Activated T-helper 1 cell treated with anti-CD3 and anti-CD28 coated beads, Interleukin-2, amount 50 U/mL, for 16 hours (primary cell): ENCODE measurements at places on chromosomes 6 and 20.

- DNase-seq = no peak
Measured at GRCh38 chr6:98841621-98842341, 7.4 kb downstream of the POU3F2 start.

- no peak for DNase-seq
Measured at GRCh38 chr6:27940766-27941165, 16.3 kb upstream of the OR2B6 start.

DNA sequence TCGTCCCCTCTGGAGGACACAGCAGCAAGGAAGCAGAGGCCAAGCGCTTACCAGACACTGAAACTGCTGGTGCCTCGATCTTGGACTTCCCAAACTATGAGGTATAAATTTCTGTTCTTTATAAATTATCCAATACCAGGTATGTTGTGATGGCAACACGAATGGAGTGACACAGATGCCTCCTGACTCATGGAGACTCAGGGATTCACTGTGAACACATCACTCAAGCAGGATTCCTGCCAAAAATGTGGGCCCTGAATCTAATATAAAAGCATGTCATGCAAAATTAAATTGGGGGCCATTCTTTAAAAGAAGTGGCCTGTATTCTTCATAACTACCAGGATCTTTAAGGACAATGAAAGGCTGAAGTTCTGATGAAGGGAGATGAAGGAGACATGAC, 52.5 kb upstream of the SLC22A23 start:
- no peak for DNase-seq

- no peak for DNase-seq
Measured at GRCh38 chr20:63538204-63539091, 1.3 kb upstream of the PTK6 start.
